ENCODE measurements at places on chromosomes 7 and 10.

DNA sequence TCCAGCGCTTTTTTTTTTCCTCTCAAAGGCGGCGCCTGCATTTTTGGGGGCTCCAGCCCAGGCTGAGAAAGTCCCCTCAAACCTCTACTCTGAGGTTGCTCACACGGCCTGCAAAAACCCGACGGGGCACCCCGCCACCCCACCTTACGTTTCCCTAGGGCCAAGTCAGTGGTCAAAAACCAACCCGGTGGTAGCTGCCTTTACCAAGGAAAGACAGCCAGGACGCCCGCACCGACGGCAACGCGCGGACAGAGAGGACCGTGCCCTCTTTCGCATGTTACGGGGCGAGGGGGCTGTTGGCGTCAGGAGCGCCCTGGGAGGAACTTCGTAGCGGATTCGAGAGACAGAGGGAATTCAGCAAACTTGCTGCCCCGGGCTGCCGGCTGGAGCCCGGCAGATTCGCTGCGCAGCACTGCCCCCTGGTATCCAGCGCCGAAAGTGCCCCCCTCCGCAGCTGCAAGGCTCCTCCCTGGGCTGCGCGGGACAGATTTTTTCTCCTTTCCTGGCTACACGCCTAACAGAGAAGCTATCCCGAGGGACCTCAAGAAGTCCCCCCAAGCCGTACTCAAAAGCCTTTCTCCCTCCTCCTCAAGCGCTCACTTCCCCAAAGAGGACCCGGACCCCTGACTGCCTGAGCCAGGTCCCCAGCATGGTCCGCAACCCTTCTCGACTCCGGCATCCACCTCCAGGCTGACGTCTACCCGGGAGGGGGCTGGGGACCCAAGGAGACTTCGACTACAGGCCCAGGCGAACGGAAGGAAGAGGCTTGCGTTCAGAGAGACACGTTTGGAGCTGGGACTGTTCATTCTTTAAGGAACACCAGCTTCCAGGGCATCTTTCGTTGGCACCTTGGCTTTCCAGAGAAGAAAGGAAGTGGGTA, 27.7 kb upstream of the VAX1 start:
- DNase-seq: peak; percentile 9

DNA sequence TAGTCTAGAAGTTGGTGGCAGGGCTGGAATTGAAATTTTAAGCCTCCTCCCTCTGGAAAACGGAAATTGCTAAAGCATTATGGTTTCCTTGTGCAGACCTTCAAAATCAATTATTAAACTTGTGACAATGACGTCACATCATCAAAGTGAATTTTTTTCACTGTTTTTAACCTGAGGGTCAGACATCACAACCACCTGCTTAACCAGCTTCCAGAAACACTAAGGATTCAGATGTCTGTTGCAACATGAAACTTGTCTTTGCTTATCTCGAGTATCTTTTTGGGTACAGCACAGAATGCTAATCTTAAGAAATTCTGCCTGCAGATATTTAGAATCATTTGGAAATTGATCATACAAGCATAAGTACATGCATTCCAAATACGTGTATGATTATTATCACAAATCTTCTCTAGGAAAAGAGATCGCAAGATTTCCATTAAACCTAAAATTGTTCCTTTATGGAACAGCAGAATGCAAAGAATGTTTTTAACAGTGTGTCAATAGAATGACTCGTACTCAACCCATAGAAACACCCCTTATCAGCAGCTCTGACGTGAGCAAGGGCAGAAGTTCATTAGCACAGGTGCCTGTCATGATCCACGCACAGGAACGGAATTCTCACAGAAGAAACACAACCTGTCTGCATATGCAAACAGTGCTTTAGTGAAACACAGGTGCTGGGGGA, 4.1 kb upstream of the GTPBP4 start:
- DNase-seq: no peak

DNA sequence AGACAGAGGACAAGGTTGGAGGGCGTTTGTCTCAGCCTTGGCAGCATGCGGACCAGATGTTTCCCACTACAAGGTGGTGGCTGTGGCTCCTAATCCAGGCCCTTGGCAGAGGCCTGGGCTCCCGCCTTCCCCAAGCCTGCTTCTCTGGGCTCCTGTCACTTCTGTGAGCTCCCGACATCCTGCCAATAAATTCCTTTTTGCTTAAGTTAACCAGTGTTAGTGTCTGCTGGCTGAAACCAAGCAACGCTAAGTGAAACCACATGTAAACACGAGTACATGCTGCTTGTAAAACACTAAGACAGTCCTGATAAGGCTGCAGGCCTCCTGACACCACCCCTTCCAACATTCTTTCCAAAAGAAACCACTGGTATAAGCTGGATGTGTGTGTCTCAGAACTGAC, 263.6 kb upstream of the ZMIZ1 start:
- no peak for DNase-seq

DNA sequence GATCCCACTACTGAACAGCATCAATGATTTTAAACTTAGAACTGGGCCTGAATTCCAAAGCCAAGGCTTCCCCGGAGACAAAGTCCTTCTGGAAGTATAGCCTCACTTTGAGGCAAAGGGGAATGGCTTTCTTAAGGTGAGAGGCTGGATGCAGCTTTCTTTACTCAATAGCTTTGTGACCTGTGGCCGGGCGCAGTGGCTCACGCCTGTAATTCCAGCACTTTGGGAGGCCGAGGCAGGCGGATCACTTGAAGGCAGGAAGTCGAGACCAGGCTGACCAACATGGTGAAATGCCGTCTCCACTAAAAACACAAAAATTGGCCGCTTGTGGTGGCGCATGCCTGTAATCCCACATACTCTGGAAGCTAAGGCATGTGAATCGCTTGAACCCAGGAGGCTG, 3.2 kb upstream of the FGFR2 start:
- DNase-seq: no peak

DNA sequence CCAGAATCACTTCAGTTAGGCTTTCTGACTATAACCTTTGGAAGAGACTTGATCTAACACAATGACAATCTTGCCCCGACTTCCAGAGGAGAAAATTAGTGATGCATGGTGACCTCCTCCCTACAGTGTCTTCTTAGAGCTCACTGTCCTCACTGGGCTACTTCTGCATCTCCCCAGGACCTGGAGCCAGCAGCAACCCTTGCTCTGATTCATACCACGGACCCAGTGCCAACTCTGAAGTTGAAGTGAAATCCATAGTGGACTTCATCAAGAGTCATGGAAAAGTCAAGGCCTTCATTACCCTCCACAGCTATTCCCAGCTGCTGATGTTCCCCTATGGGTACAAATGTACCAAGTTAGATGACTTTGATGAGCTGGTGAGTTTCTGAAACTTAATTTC, 12.6 kb downstream of the CPA2 start:
- no peak for DNase-seq

DNA sequence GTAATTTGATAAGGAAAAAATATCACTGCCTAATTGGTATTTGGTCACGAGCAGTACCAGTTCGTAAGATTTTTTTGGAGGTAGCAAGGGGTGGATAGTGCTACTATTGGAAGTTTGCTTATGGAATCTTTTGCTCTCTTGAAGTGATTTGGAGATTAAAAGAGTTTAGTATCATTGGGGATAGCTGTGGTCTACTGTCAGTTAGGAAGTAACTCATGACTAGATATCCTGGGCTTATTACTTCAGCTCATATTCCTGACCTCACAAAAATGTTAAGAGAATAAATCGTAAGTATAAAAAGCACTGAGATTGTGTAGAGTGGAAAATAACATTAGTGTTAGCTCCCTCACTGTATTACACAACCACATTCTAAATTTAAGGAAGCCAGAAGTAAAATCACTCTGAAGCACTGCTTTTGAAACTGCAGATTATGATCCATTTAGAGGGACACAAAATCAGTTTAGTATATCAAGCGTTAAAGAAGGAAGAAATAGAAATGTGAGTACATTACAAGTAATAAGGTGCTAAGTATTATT, 22.6 kb downstream of the SGPL1 start:
- no peak for DNase-seq

DNA sequence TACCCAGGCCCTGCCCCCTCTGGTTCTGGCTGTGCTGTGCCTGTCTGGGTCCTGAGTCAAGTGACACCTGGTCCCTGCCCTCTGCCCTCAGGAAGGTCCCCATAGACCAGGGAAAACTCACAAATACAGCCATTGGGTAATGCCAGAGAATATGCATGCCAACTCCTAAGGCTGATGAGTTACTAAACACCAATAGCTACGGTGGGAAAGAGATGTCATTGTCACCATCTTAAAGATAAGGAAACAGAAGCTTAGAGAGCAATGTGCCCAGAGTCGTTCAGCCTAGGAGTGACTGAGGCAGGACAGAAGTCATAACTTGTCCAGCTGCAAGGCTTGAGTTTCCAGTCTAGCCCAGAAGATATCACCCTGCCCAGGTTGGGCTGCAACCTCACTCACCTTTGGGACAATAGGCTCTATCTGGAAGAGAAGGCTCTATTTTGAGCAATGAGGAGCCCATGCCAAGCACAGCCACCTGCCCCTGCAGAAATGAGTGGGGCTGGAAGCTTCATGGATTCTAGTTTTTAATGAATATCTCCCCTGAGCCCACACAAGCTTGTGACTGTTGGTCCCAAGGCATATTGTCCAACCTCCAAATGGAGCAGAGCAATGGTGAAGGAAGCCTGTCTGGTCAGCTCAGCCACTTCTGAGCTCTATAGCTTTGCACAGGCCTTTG, 42.6 kb downstream of the ZNF273 start:
- DNase-seq: no peak

DNA sequence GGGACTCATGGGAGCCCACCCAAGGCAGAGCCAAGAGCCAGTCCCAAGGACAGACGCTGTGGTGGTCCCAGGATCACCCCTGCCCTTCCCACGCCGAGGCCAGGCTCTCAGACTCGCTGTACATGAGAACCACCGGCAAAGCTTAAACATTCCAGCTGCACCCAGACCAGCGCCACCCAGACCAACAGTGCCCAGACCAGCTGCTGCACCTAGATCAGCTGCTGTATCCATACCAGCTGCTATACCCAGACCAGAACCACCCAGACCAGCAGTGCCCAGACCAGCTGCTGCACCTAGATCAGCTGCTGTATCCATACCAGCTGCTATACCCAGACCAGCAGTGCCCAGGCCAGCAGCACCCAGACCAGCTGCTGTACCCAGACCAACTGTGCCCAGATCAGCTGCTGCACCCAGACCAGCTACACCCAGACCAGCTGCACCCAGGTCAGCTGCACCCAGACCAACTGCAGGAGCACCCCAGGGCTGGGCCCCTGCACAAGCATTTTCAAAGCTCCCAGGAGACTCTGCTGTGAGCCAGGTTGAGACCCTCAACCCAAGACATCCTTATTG, 47.9 kb upstream of the CNPY1 start:
- no peak for DNase-seq

- DNase-seq: peak; percentile 72
Observed at GRCh38 chr10:22988581-22989360, 60.9 kb downstream of the ARMC3 start.

DNA sequence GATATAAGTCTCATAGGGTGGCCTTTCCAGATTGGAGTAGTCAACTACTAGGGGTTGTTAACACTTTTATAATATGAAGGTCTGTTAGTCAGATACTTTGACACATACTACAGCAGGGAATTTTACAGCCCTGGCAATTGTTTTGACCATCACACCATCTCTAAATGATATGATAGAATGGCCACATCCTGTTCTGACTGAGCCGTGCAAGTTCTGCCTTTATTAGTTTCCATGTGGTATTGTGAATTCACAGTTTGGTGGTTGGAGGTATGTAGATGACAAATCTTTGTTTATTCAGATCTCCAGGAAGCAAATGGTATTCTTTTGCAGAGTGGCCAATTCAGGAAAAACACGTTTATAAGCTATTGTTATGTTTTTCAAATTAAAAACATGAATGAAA, 83.0 kb downstream of the NRG3 start:
- DNase-seq: no peak

DNA sequence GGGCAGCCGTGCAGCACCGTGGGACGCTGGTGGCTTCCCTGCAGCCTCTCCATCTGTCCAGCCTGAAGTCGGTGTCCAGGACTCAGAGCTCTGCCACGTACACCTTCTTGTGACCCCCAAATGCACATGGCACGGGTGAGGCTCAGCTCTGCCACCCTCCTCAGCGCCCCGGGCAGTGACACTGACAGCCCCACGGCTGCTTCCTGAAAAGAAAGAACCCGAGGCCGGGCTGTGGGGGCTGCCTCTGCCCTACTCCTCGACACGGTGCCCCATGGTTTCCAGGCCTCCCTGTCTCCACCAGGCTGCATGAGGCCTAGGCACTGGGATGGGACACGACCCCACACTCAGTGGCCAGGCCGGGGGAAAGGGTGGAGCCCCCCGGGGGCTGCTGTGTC, 13.7 kb downstream of the ADGRA1 start:
- DNase-seq: no peak

DNA sequence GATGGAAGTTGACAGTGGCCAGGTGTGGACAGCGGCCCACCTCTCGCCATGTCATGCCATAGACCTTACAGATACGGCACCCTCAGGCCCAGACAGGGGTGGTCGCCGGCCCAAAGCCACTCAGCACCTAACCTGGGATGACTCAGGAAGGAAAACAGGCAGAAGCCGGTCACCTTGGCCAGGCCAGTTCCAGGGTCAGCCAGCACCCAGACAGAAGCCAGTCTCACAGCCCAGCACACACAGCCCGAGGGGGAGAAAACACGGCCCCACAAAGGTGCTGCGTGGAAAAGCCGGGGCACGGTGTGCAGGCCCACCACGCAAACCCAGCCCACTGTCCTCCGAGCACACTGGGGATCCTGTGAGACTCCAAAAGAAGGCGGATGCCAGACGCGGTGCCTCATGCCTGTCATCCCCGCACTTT, 95.2 kb upstream of the DNAAF5 start:
- DNase-seq: no peak
